Fibroblast of lung (primary cell): ENCODE measurements at places on chromosomes 6 and 20.

- DNase-seq = peak; percentile 60
Measured at GRCh38 chr20:46946796-46947195, 52.2 kb downstream of the EYA2 start.

- DNase-seq = no peak
Measured at GRCh38 chr20:1163105-1163504, 21.7 kb downstream of the TMEM74B start.

GRCh38 chr6:42963855-42964605, 3.5 kb downstream of the GNMT start:
- peak; percentile 49 for DNase-seq

GRCh38 chr6:125809570-125810170, 18.9 kb downstream of the NCOA7 start:
- DNase-seq = no peak

GRCh38 chr20:38671701-38672292, 52.5 kb upstream of the SLC32A1 start:
- no peak for DNase-seq

DNA sequence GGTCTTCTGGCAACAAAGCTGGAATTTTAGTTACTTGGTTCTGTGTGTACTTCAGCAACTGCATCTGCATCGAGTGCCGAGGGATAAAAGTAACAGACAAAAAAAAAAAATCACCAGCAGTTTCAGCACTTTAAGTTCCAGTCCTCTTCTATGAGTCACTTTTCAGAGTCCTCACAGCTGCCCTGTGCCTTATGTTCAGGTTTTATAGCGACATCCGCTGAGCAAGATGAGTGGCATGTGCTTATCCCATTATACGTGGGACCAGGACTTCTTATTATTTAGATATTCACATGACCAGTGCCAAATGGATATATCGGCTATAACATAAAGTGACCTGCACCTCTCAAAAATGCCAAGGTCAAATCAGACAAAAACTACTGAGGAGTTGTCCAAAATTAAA, 242.9 kb downstream of the FOXA2 start:
- peak; percentile 4 for DNase-seq

DNA sequence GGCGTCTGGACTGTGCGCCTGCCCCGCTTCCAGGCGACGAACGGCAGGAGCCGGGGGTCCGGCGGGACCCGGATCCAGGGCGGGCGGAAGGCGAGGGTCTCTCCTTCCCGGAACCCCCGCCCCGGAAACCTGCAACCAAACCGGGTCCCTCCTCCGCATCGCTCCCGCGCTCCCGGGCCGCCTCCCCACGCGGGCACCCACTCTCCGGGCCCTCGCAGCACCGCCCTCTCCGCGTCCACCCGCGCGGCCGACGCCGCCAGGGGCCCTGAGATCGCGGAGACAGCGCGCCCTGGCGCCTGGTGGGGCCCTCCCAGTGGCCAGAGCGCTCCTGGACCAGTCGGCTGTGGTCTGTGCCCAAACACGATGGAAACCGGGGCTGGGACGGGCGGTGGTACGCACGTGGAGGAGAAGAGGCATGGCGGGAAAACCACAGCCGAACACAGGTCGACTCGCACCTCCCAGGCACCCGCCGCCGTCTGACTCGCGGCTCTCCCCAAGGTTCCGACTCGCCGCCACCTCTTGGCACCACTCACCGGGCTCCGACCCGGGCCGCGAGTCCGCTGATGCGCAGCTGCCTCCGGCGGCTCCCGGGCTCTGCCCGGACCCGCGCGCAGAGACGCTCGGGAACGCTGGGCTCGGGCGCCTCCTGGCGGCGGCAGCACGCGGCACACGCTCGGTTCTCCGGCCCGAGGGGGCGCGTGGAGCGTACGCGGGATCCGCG, 7.9 kb downstream of the NKX2-2 start:
- DNase-seq = peak; percentile 38

DNA sequence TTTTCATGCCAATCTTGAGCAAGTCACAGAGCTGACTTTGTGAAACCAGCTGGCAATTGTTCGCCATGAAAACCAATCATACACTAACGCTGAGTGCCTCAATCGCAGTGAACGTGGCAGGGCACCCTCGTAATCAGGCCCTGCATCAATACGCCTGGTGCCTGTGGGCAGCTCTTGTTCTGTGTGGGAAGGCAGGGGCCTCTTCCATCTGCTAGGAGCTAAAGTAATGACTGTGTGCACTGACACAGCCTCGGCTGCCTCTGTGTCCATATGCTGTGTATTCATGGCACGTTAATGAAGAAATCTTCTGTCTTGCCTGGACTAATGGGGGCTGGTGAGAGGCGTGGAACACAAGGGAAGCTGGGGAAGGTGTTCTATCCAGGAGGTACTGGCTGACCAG, 27.8 kb upstream of the SYNDIG1 start:
- no peak for DNase-seq

GRCh38 chr6:65570340-65570739, 136.7 kb downstream of the EYS start:
- no peak for DNase-seq

GRCh38 chr6:25287941-25288340, 8.8 kb downstream of the CARMIL1 start:
- DNase-seq = no peak

DNA sequence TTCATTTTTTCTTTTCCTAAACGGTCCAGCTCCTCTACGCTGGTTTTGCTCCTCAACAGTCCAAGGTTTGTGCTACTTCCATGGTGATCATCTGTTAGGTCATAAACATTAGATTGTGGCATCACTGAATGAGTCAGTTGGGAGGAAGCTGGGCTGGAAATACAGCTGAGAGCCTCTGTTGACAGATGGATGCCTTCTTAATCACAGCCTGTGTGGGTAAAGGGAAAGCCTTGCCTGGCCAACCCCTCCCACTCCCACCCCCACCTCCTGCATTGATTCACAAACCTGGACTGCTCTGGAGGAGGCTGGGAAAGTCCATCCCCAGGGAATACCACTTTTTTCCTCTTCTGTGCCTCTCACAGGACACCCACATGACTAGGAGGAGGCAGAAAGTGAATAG, 180.6 kb upstream of the CCN2 start:
- DNase-seq = peak; percentile 99

GRCh38 chr6:36722365-36722764, 24.7 kb downstream of the RAB44 start:
- DNase-seq = no peak

DNA sequence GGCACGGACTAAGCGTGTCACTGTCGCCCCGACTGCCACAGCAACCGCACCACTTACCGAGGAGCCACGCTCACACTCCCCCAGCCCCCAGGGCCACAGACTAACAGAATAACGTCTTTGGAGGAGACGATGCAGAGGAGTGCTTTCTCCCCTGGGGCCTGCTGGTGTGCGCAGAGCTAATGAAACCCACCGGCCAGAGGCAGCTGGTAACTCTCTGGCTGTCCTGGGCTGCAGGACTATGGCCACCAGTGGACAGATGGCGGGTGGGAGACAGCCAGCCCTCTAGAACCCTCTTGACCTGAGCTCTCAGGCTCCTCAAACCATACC, 228.0 kb downstream of the DLL1 start:
- DNase-seq = no peak

DNA sequence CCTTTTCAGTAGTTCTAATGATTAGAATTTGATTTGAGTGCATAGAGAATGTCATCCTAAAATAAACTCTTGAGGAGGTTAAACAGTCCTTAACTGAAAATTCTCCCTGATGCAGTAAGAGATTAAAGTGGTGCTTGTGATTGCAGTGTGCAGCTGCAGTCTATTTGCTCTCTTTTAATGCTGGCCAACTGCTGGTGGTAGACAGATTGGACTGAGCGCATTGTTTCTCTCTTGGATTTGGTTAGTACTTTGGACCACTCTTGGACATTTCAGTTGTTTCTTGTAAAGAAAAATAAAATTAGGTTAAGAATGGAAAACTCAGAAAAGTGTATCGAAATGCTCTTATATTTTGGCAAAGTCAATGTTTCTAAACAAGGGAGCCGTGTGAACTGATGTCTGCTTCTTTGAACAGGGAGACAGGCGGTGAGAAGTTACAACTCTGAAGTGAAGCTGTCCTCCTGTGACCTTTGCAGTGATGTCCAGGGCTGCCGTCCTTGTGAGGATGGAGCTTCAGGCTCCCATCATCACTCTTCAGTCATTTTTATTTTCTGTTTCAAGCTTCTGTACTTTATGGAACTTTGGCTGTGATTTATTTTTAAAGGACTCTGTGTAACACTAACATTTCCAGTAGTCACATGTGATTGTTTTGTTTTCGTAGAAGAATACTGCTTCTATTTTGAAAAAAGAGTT, 127.2 kb downstream of the CD109 start:
- no peak for DNase-seq

GRCh38 chr6:85464260-85464644, 14.4 kb downstream of the NT5E start:
- peak; percentile 98 for DNase-seq

- no peak for DNase-seq
Measured at GRCh38 chr6:161094955-161095354, 103.4 kb downstream of the MAP3K4 start.

DNA sequence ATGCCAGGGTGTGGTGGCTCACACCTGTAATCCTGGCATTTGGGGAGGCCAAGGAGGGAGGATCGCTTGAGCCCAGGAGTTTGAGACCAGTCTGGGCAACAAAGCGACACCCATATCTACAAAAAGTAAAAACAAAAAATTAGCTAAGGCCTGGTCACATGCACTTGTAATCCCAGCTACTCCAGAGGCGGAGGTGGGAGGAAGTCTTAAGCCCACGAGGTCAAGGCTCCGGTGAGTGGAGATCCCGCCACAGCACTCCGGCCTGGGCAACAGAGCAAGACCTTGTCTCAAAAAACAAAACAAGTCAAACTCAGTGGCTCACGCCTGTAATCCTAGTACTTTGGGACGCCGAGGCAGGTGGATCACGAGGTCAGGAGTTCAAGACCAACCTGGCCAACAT, 35.6 kb downstream of the SRSF3 start:
- no peak for DNase-seq

DNA sequence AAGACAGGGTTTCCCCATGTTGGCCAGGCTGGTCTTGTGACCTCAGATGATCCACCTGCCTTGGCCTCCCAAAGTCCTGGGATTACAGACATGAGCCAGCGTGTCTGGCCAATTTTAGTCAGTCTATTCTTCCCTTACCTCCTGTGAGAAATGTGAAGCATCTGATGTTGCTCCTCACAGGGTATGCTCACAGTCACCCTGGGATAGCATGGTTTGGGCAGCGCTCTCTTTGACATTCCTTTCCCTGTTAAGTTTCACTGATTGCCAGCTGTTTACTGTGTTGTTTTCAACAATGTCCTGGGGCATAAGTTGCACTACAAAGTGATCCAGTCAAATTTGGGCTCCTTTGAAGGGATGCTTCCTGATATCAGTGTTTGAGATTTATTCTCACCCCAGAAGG, 13.1 kb downstream of the CDC5L start:
- DNase-seq = no peak

GRCh38 chr6:90087106-90087833, 193.0 kb downstream of the GJA10 start:
- peak; percentile 91 for DNase-seq

DNA sequence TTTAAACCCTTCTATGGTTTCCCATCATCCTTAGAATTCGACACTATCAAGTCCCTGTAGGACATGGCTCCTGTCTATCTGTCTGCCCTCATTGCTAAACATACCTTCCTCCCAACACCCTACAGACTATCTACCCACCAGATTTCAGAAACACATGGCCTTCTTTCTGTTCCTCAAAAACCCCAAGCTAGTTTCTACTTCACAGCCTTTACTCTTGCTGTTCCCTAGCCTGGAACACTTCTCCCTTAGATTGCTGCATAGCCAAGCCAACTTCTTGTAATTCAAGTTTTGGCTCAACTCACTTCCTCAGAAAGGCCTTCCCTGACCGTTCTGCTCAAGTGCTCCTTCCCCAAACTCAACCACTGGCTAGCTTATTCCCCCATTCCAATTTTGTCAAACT, 156.2 kb downstream of the BTBD9 start:
- no peak for DNase-seq

GRCh38 chr20:44856442-44856841, 29.1 kb upstream of the YWHAB start:
- no peak for DNase-seq

DNA sequence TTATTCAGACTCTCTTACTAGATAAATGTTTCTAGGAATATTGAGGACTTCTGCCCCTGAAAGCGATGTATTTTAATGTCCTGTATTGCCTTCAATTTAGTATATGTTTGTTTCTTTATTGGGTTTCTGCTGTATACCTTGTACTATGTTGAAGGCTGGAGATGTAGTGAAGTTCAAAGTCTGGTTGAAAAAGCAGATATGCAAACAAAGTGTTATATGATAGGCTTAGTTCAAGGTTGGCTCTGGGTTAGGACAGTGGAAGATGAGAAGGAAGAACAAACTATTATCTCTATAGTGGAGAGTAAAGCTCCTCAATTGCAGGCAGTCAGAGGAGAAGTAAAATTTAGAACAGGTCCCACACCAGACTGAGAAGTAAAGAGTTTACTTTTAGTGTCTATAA, 36.3 kb upstream of the ADGRG6 start:
- DNase-seq = no peak

DNA sequence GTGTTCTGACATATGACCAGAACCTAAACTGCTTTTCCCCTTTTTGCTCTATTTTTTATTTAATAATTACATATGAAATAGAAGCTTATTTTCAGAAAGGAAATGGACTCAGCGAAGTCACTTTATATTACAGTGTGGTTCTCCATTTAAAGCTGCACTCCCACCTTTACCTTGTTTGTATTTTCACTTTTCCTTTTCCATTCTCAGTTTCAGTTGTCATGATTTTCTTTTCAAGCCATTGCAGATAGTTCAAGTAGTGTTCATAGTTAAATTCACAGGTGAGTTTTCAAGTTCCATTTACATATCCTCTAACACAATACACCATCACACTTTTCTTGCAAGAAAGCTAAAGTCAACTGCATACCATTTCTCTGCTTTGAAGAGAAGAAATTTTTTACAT, 400.2 kb downstream of the HACE1 start:
- no peak for DNase-seq

DNA sequence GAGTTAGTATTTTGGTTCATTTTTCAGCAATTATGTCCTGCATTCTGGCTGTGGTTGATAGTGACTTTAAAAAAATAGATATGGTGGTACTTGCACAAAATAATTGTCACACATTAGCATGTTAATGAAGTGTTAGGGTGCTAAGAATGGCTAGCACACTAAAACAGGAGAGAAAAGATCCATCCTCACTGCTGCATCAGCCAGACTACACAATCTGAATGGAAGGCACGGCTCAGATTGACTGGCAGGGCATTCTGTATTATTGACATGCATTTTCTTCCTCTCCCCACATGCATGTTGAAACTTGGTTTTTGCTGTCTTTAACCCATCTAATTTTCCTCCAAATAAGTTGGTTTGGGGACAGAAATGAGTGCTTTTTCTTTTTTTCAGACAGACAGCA, 306.3 kb downstream of the PRL start:
- no peak for DNase-seq

- DNase-seq = no peak
Measured at GRCh38 chr20:25076201-25076600, 5.7 kb downstream of the VSX1 start.

- no peak for DNase-seq
Measured at GRCh38 chr20:59297686-59298085, 2.7 kb upstream of the EDN3 start.

DNA sequence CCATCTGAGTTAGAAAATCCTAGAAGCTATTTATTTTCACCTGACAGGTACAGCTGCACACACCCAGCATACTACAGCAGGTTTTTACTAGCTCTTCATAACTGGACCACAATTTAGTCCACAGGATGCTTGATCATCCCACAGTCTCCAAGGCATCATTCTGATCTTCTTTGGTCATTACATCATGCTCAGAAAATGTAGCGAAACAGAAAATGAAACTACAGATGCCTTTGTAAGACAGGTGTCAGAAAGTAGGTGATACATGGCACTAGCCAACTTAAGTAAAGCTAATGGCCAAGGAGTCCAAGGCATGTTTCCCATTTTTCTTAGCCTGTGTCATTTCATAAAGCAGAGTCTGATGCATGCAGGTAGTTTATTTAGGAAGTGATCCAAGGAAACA, 102.3 kb downstream of the HTR1B start:
- DNase-seq = no peak
